ENCODE measurements at places on chromosomes 5 and 9.

DNA sequence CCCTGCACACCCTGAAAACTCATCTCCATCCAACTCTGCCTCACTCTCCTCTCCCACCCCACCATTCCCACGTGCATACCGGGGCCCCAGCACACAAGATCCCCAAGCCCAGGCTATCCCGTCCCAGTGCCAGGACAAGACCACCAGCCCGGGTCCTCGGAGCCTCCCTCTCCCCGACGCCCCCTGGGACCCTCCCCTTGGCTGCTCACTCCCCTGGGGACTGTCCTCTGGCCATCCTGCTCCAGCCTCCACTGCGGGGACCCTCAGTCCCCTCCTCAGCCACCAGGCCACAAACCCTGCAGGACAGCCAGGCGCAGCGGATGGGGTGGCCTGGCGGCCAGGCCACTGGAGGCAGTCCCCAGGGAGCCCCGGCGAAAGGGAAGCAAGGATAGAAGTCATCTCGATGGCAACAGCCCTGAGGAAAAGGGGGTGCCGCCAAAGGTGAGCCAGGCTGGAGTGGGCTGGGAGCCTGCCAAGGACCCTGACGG lies 62.8 kb downstream of the C9orf50 start:
- no peak for DNase-seq

DNA sequence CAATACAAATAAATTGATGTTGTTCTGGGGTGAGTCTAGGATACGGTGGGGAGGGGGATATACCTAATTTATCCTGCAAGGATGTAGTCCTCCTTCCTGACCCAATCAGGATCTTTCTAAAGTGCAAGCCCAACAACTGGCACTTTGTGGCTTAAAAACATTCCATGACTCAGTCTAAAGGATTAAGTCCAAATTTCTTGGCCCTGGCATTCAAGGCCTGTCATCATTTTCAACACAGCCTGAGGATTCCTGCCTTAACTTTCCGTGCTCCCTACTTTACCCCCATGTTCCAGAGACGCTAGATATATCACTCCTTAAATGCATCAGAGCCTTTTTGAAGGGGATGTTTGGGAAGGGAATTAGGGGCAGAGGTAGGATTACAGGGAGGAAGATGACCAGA lies 1.0 kb downstream of the FAM221B start:
- no peak for DNase-seq

GRCh38 chr5:96909003-96909402 lies 26.9 kb upstream of the LNPEP start:
- DNase-seq: no peak

GRCh38 chr5:11851965-11852716 lies 52.1 kb downstream of the CTNND2 start:
- no peak for DNase-seq

DNA sequence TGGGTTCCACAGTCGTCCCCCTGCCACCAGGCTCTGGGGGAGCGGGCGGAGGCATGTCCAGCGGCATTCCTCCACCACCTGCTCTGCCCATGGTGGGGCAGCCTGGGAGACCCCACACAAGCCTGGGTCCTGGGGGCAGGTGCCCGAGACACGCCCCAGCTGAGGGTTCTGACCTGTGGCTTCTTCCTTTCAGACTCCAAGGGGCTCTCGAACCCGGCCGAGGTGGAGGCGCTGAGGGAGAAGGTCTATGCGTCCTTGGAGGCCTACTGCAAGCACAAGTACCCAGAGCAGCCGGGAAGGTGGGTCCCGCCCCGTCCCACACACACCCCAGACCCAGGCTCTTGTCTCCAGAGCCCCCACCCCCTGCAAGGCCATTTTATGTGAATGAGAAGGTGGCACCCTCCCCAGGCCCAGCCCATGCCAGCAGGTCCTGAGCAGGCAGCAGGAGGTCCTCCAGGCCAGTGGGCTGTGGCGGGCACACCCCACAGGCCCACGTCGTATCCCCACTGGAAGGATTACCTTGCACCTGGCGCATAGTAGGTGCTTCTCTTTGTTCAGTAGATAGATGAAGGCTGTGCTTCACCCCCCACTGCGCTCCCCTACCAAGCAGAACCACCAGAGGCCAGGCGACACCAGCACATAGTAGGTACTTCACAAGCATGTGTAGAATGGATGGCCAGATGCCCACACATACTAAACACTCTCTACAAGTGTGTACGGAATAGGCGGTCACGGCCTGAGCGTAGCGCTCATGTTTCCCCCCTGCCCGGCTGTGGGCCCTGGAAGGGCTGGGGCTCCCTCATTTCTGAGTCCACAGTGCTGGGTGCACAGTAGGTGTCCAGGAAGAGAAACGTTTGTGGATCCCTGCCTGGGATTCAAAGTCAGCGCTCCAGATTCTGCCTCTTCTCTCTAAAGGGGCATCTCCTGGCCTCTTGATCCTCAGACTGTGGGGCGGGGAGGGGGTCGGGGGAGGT lies 107.9 kb downstream of the RXRA start:
- DNase-seq: no peak

All from CD4-positive, alpha-beta T cell treated with Interleukin-21 for 1 hour (primary cell).